ENCODE measurements at places on chromosomes 1 and 21.
A peak's percentile ranks its signal among the peaks of the same experiment; 100 is the strongest.

- DNase-seq = no peak
Measured at GRCh38 chr1:248404024-248404423, 1.2 kb downstream of the OR2T1 start.

DNA sequence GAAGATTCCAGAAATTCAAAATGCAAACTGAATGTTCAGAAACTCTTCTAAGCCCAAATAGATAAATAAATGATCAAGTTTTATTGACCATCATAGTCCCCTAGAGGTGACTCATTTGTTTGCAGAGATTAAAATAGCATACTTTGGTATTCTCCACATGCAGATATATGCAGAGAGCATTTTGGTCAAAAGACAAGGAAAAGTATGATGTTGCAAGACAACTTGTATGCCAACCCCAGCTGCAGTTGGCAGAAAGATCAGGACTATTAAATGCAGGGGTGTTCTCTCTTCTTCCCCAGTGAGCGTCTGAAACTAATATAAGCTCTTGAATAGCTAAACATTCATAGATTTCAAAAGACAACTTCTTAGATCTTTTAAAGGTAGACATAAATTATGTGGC lies 404.9 kb downstream of the LTN1 start:
- DNase-seq = no peak

- DNase-seq = no peak
Measured at GRCh38 chr1:41614818-41615217, 130.3 kb upstream of the EDN2 start.

GRCh38 chr1:96464991-96465390 lies 256.6 kb upstream of the PTBP2 start:
- DNase-seq = no peak

DNA sequence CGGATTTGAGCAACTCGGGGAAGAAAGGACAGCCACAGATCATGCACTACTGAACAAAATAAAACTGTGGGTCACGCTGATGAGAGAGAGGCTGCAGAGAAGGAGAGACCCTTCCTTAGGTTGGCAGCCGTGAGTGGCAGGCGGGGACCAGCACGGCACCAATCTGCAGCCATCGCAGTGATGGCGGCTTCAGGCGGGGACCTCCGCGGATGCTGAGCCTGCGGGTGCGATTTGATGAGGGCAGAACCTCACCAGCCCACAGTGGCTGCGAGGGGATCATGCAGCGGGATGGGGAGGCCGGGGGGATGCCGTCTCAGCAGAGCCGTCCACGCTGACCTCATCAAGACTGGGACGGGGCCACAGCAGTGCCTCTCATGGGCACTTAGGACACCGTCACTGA lies 11.8 kb downstream of the ITGB2 start:
- no peak for DNase-seq

DNA sequence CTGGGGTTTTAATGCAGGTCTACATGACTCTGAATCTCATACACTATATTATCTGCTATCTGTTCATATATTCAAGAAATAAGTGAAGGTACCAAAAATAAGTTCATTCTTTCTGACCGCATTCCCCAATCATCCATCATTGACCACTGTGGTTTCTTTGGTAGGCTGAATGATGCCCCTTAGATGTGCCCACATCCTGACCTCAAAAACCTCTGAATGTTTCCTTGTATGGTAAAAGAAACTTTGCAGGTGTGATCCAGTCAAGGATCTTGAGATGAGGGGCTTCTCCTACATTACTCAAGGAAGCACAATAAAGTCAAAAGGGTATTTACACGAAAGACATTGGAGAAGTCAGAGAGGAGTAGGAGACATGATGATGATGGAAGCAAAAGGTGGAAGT lies 60.6 kb upstream of the LRRC8B start:
- no peak for DNase-seq

DNA sequence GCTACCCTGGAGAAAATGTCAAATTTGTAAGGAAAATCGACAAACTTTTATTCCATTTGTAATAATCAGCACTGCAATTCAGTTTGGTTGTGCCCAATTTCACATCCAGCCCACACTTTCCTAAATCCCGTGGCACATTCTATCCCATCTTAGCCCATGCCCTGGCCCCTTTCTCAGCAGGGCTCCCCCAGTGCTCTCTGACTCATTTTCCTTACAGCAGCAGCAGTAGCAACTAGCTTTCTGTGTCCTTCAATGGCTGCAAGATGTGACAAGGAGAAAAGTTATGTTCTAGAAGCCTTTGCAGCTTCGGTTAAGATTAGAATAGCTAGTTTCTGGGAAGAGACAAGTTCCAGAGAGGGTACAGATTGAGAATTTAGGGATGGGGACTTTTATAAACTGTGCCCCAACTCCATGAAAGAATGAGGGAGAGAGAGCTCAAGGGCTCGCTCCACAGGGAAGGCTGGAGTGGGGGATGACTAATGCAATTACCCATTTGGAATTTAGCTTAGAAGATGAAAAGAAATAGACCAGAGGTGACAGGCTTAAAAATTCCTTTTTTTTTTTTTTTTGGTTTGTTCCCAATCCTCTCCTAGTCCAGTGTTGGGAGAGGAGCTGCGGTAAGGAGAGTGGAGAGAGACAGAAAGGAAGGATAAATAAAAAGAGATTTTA lies 47.0 kb upstream of the POU2F1 start:
- peak; percentile 78 for DNase-seq

DNA sequence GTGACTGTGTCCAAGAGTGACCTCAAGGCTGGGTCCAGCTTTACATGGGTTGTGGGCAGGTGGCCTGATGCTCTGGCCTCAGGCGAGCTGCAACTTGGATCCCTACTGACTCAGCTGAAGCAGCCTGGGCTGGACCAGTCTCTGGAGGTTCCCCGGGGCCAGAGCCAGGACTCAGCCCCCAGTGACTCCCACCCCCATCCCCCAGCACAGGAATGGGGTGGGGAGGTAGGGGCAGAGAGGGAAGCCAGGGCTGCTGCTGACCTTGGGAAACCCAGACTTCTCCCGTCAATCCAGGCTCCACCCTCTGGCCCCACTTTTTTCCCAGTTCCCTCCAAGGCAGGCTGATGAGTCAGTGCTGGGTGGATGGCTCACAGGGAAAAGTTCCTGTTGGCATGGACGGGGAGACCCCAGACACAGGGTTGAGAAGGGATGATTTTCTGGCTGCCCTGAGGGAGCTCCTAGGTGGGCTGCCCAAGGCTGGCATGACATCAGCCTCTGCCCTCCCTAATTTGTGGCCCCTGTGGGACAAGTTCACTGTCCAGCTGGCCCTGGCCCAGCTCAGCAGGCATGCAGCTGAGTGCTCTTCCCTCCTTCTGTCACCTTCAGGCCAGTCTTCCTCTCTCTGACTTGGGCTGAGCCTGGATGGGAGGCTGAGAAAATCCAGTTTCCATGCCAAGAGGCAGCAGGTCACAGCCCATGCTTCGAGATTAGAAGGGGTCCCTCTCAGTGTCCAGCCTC lies 2.2 kb downstream of the ZC3H12A start:
- peak; percentile 81 for DNase-seq

- peak; percentile 13 for DNase-seq
Measured at GRCh38 chr1:116951200-116951935, 41.7 kb downstream of the PTGFRN start.

DNA sequence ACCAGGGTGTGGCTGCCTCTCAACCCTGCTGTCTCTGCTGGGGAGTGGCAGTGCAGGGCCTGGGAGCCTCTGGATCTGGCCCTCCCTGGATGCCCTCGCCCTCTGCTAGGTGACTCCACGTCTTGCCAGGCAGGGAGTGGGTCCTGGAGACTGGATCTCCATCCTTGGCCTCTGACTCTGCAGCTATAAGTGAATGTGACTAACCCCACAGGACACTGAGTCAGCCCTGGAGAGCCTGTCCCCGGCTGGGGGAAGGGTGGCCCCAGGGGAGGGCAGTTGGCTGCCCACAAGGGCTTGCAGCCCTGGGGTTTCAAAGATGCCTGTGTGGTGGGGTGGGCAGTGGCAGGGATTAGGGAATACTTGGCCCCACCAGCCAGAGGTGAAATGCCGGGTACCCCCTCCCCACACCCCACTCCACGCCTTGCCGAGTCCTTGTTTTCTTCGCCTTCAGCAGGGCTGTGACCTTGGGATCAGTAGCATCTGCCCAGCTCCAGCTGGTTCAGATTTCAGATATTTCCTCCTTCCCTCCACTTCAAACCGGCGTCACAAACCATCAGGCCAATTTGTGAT lies 1.9 kb upstream of the MYBPH start:
- peak; percentile 77 for DNase-seq

DNA sequence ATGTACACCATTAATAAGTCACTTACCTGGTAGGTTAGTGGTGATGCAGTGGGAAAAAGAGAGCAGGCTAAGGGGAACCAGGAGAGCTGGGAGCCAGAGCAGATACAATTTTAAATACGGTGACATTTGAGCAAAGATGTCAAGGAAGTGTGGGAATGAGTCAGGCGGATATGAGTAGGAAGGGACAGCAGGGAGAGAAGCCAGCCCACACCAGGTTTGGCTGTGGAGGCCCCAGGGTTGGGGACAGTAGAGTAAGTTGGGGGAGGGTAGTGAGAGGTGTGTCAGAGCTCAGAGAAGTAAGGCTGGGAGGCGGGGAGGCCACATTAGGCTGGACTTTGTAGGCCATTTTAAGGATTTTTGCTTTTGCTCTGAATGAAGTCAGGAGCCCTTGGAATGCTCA lies 482.0 kb downstream of the DISC1 start:
- DNase-seq = peak; percentile 25

GRCh38 chr1:160640359-160641123 lies 6.3 kb downstream of the SLAMF1 start:
- no peak for DNase-seq

DNA sequence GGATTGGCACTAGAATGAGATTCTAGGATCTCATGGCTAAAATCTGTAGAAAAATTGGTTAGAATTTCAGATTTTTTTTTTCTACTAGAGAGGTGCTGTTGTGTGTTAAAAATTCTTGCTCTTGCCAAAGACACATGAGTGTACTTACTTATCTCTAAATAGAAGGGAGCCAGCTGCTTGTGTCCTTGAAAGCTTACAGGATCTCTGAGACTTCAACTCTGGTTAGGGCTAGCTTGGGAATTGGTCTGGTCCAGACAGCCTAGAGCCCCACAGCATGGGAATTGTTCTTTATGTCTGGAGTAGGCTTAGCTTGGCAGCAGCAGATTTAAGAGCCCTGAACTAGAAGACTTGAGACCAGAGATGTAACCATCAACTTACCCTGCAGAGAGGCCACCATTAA lies 37.3 kb downstream of the MACO1 start:
- DNase-seq = no peak

DNA sequence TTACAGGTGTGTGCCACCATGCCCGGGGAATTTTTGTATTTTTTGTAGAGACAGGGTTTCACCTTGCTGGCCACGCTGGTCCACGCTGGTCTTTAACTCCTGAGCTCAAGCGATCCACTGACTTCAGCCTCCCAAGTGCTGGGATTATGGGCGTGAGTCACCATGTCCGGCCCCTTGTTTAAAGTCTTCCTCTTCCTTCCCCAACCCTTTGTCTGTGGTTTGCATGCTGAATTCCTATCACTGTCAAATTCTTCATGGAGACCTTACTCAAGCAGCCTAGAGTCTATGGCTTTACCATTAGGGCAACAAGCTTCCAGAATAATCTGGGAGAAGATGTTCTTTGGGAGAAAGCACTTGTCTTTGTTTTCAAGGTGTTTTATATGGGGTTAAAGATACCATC lies 34.7 kb downstream of the B3GALT5 start:
- peak; percentile 92 for DNase-seq

DNA sequence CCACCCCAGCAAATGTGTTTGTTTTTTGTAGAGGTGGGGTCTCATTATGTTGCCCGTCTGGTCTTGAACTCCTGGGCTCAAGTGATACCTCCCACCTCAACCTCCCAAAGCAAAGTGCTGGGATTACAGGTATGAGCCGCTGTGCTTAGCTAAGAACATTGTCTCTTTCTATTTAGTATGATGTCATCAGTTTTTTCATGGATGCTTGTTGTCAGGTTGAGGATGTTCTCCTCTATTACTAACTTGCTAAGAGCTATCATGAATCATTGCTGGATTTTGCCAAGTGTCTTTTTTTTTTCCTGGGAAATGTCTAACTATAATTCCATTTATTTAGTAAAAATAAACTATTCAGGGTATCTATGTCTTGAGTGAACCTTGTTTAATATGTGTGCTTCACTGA lies 19.0 kb upstream of the MPC2 start:
- no peak for DNase-seq

GRCh38 chr1:110714374-110714995 lies 39.7 kb upstream of the KCNA3 start:
- no peak for DNase-seq

- DNase-seq = no peak
Measured at GRCh38 chr1:99577313-99577712, 68.6 kb upstream of the PALMD start.

DNA sequence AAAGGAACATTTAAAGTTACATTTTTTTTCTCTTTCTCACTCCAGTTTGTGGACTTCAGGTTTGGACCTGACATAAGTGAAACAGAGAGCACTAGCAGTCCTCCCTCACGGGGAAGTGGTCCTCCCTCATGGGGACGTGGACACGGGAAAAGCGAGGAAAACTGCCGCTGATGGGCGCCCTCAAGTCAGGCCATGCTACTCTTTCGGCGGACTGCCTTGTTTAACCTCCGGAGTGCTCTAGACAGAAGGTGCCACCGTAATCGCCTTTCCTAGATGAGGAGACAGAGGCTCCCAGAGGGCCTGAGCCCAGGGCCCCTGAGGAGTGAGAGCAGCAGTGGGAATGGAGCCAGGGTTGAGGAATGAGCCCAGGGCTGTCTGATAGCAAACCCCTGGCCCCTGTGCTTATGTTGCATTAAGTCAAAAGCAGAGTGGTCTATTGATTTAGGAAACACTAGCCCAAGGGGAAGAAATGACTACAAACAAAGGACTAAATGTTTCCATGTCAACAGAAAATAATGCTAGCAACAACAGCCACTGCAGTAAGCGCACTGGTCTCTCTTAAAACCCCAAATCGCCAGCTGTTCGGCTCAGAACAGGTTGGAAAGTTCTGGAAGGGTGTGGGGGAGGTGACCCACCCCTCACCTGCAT lies 84.1 kb downstream of the DMRTB1 start:
- no peak for DNase-seq

DNA sequence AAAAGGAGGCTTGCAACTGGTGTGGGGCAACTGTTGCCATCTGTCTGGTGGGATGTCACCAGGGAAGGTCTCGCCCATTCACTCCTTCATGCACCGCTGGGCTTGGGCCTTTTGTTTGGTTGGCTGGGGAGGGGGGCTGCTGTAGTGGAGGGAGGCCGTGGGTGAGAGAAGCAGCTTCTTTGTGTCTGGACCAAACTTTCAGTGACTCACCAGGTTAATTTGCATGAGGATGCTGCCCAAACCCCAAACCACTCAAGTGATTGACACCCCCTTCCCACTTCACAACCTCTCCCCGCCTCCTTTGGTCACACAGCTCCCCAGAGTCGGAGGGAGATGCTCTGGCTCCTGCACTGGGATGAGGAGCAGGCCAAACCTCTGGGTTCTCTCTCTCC lies 19.7 kb downstream of the BTG2 start:
- DNase-seq = no peak

DNA sequence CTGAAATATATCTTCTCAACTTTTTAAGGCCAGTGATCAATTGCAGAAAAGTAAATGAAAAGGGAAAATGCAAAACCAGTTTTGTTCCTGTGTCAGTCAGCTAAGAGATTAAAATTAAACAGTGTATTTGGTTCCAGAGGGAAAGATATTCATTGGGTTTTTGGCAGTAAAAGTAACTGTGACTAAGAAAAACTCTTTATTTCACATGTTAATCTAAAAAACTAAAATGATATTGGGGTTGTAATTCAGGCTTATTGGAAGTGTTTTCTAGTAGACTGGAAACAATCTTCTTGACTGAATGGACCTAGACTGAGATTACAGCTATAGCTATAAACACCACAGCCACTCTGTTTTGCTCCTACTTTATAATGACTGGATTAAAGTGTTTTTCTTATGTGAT lies 413.9 kb downstream of the ADGRL2 start:
- no peak for DNase-seq

GRCh38 chr1:234927312-234927970 lies 201.2 kb downstream of the TOMM20 start:
- DNase-seq = no peak

- DNase-seq = no peak
Measured at GRCh38 chr1:235008239-235008638, 120.4 kb downstream of the TOMM20 start.
